ENCODE measurements at places on chromosomes 16 and 17.

DNA sequence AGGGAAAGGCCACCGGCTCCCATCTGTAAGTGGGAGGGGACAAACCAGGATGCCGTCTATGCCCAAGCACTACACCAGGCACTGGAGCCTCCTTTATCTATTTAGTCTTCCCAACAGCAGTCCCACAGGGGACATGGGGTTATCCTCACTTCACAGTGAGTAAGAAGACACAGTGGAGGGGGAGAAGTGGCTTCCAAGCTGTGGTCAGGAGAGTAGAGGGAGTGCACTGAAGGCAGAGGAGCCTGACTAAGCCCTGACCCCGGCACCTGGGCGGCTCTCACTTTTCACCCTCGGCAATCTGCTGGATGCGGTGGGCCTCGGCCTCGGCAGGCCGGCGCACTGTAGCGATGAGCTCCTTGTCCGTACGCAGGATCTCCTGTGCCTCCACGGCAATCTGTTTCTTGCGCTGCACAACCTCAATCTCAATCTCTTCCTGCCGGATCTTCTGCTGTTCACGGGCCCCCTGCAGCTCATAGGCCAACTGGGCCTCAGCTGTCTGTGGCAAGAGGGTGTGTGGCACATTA, 15.9 kb downstream of the FLOT2 start:
- no peak for DNase-seq

- no peak for DNase-seq
These were observed 54.5 kb upstream of the HS3ST4 start for GRCh38 chr16:25637236-25637635.

- no peak for DNase-seq
These were observed 2.8 kb downstream of the DNASE1L2 start for GRCh38 chr16:2238838-2239675.

DNA sequence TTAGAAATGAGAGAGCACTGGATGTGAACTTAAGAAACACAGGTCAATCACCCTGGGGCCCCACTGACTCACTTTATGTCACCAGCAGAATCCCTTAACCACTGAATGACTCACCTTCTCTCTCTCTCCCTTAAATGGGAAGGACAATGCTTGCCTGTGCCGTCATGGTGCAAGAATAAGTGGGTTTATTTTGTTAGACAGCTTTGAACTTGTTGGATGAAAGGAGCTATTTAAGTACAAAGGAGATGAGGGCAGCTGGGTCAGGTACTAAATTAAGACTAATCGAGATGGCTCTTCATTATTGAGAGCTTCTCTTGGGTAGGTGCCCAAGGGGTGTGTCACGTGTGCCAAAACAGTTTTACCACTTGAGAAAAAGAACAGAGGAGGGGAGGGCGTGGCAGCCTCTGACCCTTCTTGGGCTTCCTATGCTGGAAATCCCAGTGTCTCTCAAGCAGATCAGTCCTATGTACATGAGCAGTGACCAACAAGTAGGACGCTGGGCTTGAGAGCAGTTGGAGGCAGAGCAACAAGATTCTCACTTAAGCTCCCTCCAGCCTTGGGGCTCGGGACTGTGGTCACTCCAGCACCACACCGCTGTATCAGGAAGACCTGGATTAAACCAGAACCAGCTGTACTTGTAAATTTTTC, 6.7 kb upstream of the KRT31 start:
- no peak for DNase-seq

- no peak for DNase-seq
These were observed 198.6 kb downstream of the AXIN2 start for GRCh38 chr17:65362826-65363225.

- no peak for DNase-seq
These were observed 1.2 kb downstream of the QPRT start for GRCh38 chr16:29680180-29680598.

- no peak for DNase-seq
These were observed 492.3 kb downstream of the NPIPA7 start for GRCh38 chr16:16871196-16871595.

DNA sequence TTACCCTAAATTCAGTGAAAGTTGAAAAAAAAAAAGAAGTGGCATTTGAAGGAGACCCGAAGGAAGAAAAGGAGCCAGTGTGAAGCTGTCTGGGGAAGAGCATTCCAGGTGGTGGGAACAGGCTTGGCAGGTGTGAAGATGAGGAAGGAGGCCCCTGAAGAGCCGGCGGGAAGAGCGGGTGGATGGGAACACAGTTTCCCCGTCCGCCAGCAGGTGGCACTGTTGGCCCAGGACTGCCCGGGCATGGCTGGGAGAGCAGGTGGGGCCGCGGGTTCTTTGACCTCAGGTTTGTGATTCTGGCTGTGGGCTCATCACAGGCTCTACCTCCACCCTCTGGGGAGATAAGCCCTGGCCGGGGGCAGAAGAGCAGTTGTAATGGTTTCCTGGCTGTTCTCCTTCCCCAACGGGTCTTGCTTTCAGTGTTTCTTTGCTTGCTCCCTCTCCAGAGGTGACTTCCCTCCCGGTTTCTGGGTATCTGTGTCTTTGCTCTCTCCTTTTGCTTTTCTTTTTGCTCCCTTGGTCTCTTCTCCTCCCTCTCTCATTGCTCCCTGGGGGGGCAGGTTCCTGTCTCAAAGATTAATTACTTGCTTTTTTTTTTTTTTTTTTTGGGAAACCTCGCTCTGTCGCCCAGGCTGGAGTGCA, 32.3 kb downstream of the RAP1GAP2 start:
- peak; percentile 73 for DNase-seq

GRCh38 chr17:2083613-2084035, 28.7 kb downstream of the HIC1 start:
- DNase-seq, result no peak

- DNase-seq, result no peak
These were observed 481.9 kb downstream of the SOX9 start for GRCh38 chr17:72602517-72603419.

GRCh38 chr17:56808503-56808902, 25.2 kb downstream of the C17orf67 start:
- peak; percentile 39 for DNase-seq

GRCh38 chr17:56891751-56892150, 22.1 kb downstream of the TRIM25 start:
- DNase-seq, result no peak

GRCh38 chr17:4118015-4118743, 24.7 kb downstream of the ZZEF1 start:
- no peak for DNase-seq

- DNase-seq, result no peak
These were observed 8.2 kb downstream of the RNF166 start for GRCh38 chr16:88697831-88698615.

DNA sequence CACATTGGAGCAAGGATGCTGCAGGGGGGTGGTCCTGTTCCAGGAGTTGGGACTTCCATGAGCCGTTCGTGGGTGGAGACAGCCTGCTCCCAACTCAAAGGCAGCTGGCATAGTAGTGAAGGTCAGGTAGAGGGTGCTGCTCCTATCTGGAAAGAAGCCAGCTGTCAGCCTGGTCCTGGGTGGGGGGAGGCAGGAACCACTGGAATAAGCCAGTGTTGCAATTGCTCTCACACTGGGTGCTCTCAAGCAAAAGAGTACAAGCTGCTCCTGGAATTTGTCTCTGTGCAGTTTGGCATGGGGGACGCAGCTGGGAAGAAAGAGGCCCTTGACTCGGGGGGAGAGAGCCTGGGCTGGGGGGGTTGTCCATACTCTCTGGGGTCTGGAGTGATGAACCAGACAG, 8.7 kb downstream of the CACNG5 start:
- DNase-seq, result peak; percentile 93

GRCh38 chr16:69762814-69763598, 874 bp downstream of the WWP2 start:
- DNase-seq, result no peak

- no peak for DNase-seq
These were observed 20.6 kb upstream of the KCNJ12 start for GRCh38 chr17:21355586-21355985.

- no peak for DNase-seq
These were observed 21.4 kb upstream of the TIMP2 start for GRCh38 chr17:78946631-78947030.

DNA sequence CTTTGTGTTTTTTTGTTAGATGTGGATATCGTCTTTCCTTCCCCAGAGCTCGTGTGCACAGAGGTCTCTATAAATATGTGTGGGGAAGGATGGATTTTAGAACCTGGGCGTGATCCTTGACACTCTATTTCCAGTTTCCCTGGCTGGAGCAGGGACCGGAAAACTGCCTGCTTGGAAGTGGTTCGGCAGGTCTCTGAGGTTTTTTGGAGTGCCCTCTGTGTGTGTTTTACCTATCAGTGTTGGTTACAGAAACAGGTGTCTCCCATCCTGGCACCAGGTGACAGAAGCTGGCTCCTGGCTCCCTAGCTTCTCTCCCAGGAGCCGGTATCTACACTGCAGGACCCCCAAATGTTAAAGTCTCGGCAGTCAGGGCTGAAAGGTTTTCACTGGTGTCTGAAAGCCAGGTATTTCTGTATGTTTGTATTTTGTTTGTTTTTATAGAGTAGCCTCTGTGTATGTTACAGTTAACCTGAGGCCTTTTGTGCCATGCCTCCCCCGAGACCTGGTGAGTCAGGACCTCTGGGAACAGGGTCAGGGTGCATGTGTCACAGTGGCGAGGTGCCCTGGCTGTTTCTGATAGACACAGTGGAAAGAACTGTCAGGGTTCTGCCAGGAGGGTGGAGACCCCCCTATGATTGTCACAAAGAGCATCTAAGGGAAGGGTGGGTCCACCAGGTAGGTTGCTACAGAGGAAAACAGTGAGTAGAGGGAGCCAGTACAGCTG, 31.3 kb downstream of the ZC3H18 start:
- no peak for DNase-seq

DNA sequence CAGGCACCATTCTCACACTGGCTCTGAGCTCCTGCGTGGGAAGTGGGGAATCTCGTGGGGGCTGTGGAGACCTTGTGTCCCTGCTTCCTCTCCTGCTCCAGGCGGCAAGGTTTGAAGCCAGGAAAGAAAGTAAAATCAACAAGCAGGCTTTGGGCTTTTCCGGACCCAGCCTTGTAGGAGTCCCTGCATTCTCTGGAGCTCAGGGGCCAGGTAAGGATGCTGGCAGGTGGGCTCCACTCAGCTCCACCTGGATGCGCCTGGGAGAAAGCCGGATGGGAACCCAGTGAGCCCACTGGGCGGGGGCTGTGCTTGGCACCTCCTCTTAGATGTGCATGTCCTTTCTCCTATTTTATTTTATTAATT, 362.5 kb downstream of the SEC14L1 start:
- DNase-seq, result no peak

- no peak for DNase-seq
These were observed 116.9 kb upstream of the CACNG3 start for GRCh38 chr16:24139282-24139681.

DNA sequence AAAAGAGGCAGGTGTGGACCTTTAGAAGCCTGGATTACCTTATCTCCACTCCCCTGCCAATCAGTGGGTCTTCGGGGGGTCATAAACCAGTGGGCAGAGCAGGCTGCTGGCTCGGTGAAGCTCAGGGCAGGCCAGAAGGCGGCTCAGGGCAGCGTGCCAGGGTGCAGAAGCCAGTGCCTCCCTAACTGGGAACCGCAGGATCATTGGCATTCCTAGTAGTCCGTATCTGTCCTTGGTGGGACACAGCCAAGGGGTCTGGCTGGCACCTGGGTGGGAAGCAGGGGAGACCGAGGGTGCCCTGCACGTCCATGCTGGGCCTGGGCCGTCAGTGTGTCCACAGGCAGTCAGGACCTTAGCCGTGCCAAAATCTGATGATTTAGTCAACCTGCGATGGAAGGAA, 76.8 kb downstream of the SEC14L1 start:
- no peak for DNase-seq

Measured in NCI-H2171 (cell line).